ENCODE measurements at places on chromosomes 12 and 14. TPM values are rescaled to one million over a fixed set of nuclear protein-coding genes. Genes with fewer than 3 reads are reported as not detected.

The SERPINA9 gene
- 0.34 TPM for total RNA-seq

- no peak for DNase-seq
These were observed 393.8 kb downstream of the NPAS3 start for GRCh38 chr14:33332497-33332896.

- no peak for DNase-seq
These were observed 86.2 kb upstream of the PPM1H start for GRCh38 chr12:63021116-63021515.

GRCh38 chr12:92073094-92073493 lies 72.6 kb downstream of the BTG1 start:
- no peak for DNase-seq

GRCh38 chr12:47317175-47317915 lies 237.6 kb upstream of the AMIGO2 start:
- DNase-seq = peak; percentile 26
